ENCODE measurements at places on chromosomes 2 and 18.

GRCh38 chr18:57134618-57135135, 12.2 kb upstream of the BOD1L2 start:
- no peak for DNase-seq

DNA sequence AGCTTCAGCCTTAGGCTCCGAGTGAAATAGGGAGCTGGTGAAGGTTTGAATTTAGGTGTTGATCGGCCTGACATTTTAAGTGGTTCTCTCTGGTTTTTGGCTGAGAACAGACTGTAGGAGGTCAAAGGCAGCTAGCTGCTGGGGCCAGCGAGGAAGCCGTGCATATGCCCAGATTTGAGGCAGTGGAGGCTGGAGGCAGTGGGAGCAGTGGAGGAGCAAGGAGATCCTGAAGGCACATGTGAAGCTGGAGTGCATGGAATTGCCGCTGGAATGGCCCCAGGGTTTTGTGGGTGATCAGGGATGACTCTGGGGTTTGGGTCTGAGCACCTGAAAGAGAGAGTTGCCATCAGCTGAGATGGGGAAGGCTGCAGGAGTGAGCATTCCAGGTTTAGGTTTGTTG, 25.1 kb downstream of the STEAP3 start:
- DNase-seq = no peak

DNA sequence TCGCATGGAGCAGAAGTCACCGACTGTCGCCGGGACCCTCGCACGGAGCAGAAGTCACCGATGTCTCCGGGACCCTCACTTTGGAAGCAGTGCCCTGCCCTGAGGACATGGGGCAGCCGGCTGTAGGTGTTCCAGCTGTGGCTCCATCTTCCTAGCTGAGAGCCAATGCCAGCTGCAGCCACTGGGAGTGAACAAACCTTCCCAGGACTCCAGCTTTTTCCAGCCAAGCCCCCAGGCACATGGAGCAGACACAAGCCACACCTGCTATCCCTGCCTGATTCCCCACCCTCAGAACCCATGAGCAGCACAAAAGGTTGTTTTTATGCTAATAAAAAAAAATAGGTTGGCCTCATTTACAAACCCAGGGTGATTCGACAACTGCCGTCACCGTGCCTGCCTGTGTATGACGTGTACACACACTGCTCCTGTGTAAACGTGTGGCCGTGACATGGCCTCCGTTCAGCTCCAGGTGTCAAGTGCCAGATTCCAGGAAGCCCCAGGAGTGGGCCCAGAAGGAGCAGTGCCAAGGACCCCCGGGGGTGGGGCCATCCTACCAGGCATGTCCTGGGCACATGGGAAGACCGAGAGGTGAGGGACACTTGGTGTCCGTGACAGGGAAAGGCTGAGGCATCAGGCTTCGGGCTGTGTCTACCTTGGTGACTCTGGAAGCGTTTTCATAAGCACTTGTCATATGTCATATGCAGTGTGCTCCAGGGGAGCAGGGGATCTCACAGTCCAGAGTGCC, 91.5 kb downstream of the EIPR1 start:
- no peak for DNase-seq

DNA sequence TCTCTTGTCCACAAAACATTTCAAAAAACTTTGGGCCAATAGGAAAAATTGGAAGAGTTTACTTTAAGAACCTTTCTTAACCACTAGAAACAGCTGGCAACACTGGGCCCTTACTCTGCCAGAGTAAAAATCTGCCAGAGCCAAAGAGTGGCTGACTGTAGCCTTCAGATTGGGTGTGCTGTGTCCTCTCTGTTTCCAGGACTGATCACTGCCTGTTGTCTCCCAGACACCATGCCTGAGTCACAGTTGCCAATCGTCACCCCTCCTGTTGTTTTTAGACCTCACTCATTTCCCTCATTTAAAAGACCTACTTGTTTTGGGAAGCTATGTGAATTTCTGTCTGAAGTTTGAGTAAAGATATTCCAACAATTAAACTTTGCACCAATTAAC, 159.1 kb downstream of the PPP1R1C start:
- DNase-seq = no peak

DNA sequence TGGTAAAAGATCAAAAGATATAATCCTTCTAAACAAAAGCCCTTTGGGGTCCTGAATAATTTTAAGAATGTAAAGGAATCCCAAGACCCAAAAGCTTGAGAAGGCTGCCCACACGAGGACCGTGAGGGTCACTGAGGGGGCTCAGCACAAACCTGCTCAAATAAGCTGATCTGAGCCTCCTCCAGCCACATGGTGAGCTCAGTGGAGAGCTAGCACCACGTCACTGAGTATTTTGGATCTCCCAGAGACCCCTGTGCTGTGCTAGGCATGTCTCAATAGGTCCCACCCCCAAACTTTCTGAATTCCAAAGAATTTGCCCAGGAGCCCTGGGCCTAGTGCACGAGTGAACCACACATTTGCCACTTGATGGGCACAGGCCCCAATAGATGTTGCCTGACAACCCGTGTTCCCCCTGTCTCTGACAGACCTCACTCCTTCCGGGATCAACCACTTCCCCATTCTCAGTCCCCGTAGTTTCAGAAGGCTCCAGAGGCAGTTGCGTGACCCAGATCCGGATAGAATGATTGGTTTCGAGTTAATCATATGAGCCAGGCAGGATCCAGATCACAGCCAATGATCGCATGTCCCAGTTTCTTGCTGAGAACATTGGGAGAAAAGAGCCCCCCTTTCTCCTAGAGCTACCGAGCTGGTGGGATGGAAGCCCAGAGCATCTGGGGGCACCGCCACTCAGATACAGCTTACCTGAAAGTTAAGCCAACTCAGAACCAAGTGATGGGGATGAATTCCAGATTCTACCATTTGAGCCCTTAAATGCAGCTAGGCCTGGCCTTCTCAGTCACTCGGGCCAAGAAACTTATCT, 203.8 kb downstream of the TNS1 start:
- DNase-seq = no peak

- no peak for DNase-seq
These were observed 39.2 kb downstream of the ARHGEF4 start for GRCh38 chr2:130875935-130876334.

GRCh38 chr18:56495884-56496283, 142.5 kb downstream of the TXNL1 start:
- no peak for DNase-seq

DNA sequence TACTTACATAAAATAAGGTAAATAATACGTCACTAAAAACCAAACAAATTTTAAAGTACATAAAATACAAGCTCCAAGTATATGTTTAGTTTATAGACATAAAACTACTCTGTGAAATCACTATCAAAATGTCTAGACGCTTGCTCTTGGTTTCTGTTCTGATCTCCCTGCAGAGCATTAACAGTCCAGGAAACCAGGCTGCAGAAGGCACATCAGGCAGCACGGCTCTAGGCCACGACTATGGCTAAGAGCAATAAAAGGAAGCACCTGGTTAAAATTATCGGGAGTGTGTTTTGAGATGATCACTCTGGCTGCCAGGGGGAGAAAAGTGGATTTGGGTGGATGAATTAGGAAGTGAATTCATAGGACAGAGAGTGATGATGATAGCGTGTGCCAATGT, 196.0 kb upstream of the SPHKAP start:
- no peak for DNase-seq

GRCh38 chr2:161166538-161167409, 6.5 kb downstream of the TANK start:
- no peak for DNase-seq

- DNase-seq = no peak
These were observed 390.6 kb downstream of the TNS1 start for GRCh38 chr2:217612211-217612610.

- no peak for DNase-seq
These were observed 141.4 kb downstream of the FAM124B start for GRCh38 chr2:224260372-224261020.

DNA sequence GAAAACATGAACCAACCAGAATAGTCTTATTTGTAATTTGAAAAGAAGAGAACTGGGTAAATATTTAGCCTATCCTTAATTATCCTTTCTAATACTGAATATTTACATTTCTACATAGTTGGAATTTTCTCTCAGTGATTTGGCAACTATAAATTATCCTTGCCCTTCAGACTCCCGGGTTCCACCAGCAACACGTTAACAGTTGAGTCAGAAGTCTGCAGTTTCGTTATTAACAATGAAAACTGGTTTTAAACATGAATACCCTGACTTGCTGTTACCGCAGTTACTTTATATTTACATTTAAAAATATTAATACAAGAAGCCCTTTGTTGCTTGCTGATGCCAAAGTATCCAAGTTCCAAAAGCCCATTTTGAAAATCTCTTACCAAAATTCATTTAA, 673.0 kb downstream of the ARHGAP15 start:
- DNase-seq = no peak

DNA sequence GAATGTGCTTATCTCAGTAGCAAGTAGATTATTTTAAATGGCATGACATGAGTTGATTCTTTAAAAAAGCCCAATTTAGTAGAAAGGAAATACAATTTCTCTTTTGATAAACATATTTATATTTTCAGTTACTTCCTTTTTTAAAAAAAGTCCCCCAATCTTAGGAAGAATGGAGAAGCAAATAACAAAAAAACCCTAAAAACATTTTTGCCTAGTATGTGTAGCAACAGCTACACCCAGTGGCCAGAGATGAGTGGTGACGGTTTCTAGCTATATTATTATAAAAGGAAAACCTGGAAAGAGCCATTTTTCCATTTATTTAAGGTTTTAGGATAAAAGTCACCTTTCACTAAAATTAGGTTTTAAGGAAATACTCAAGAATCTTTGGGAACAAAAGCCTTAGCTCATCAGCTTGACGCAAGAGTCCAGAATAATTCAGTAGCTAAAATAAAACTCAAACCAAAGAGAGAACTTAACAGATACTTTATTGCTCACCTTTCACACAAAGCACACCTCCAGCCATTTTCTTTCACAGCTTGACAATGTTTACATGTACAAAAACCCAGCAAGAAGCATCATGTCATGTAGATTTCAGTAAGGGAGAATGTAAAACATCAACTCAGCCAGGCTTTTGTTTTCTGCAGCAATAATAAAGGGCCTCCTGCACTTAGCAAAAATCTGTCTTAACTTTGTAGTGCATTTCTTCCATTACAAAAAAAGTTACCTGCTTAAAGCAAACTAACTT, 15.7 kb downstream of the FAM98A start:
- no peak for DNase-seq

DNA sequence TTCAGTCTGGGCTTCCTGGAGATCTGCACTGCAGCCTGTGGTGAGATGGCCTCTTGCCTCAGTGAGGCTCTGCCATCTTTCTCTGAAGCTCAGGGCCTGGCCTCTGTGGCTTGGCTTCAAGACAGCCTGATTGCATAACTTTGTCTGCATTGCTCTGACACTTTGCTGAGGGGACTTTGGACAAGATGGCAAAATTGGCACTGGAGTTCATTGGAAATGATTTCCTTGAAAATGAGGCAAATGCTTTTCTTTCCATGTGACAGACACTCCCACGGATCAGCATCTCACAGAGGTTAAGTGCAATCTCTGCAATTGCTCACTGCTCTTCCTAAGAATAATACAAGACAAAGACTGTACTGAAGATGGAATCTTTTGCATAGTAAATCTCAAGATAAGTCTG, 166.8 kb downstream of the KCNS3 start:
- no peak for DNase-seq
